ENCODE measurements at places on chromosomes 7 and 10. TPM values are rescaled to one million over a fixed set of nuclear protein-coding genes. Genes with fewer than 3 reads are reported as not detected.

Gene LBX1
- total RNA-seq = not detected

Gene ABCB4
- total RNA-seq = 0.20 TPM

Gene SLC26A3
- not detected for total RNA-seq

Gene FEZF1
- 41.5 TPM for total RNA-seq

Data from H9 (cell line).